ENCODE measurements at places on chromosomes 6 and 20.

DNA sequence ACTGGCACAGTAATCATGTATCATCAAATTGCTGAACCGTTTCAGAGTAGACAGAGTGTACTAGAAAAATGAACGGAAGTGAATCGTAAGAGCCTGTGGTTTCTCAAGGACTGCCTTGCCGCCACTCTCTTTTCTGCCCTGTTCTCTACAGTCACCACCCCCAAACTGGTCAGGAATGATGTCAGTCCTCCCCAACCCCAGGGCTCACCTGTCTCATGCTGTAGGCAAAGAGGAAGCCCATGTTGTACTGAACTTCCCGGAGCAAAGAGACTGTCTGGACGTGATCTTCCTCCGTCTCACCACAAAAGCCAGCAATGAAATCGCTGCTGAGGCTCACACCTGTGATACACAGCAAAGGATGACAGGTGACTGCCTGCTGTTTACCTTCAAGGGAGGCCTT is 31.0 kb downstream of the CDK5RAP1 start:
- peaks cover 21% of the 10 kb centered on the region for H3K36me3 ChIP-seq
- no peaks in the 10 kb centered on the region for H3K4me1 ChIP-seq
- no peaks in the 10 kb centered on the region for H3K27me3 ChIP-seq
- H3K27ac ChIP-seq = no peak overlapping the region

- DNase-seq = no peak
- H3K4me1 ChIP-seq = peaks cover 3% of the 10 kb centered on the region
- H3K4me3 ChIP-seq = no peak overlapping the region
- no peaks in the 10 kb centered on the region for H3K36me3 ChIP-seq
- H3K27me3 ChIP-seq = no peaks in the 10 kb centered on the region
- no peak overlapping the region for H3K27ac ChIP-seq
These were observed 183.2 kb upstream of the MYLIP start for GRCh38 chr6:15945593-15946159.

GRCh38 chr6:106199998-106200397 is 113.9 kb downstream of the PRDM1 start:
- H3K27me3 ChIP-seq = no peaks in the 10 kb centered on the region
- DNase-seq = no peak
- no peak overlapping the region for H3K4me3 ChIP-seq
- H3K36me3 ChIP-seq = peaks cover 25% of the 10 kb centered on the region
- peaks cover 2% of the 10 kb centered on the region for H3K4me1 ChIP-seq

DNA sequence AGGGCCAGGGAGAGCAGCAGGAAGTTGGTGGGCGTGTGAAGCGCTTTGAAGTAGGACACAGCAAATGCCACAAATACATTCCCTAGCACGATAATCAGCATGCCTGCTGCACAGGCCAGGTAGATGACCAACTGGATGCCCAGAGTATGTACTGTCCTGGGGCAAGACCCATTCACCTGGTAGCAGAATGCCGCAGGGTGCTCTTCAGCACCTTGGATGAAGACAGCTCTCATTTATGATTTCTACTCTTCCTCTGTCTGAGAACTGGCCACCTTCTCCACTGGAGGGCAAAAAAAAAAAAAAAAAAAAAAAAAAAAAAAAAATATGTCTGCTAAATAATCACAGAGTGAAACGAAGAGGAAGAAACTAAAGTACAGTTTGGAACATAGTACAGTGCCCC is at the start of gene TAAR5:
TAAR5 (minus strand) TSS at position 288 of the 400 bp plus-strand sequence; CDS start at position 233, 55 bp downstream.
- no peak within 1 kb of the TSS for H3K27ac ChIP-seq
- H3K27me3 ChIP-seq = no peaks in the 10 kb centered on the region
- H3K36me3 ChIP-seq = no peaks in the 10 kb centered on the region
- DNase-seq = no peak

DNA sequence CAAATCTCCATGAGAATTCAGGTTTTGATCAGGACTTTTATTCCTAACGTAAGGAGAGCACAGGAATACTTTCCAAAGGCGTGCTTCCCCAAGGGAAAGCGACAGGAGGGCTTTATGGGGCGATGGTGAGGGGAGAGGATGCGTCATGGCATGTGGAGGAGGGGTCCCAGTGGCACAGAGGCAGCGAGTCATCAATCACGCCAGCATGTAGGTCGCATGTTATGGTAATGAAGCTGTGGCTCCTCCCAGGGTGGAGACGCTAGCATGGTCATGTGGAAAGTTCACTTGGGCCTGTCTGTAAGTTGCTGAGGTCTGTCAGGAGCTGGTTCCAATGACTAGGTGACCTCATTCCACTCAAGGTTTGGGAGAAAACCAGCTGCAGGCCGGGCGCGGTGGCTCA is 35.3 kb upstream of the PAX1 start:
- H3K4me1 ChIP-seq = no peaks in the 10 kb centered on the region
- no peaks in the 10 kb centered on the region for H3K36me3 ChIP-seq
- H3K27ac ChIP-seq = no peak overlapping the region
- DNase-seq = no peak
- H3K4me3 ChIP-seq = no peak overlapping the region
- H3K27me3 ChIP-seq = no peaks in the 10 kb centered on the region

- H3K27ac ChIP-seq = no peak overlapping the region
- H3K4me3 ChIP-seq = no peak overlapping the region
- DNase-seq = no peak
- H3K36me3 ChIP-seq = no peaks in the 10 kb centered on the region
- no peaks in the 10 kb centered on the region for H3K4me1 ChIP-seq
These were observed 3.2 kb upstream of the KIAA0408 start for GRCh38 chr6:127462376-127462775.

Data from H9 (cell line).